ENCODE measurements at places on chromosomes 6 and 20. TPM values are rescaled to one million over a fixed set of nuclear protein-coding genes. Genes with fewer than 3 reads are reported as not detected.

The OR2H2 gene
- not detected for total RNA-seq

The LST1 gene
- not detected for total RNA-seq

The NRN1 gene
- 0.74 TPM for total RNA-seq

The UCKL1 gene
- total RNA-seq: 34.0 TPM

The PHF10 gene
- 22.8 TPM for total RNA-seq

The BTNL2 gene
- total RNA-seq: not detected

The TNFAIP3 gene
- 12.6 TPM for total RNA-seq

The SRSF12 gene
- total RNA-seq: 1.5 TPM

The SLC17A1 gene
- total RNA-seq: not detected

The LBP gene
- total RNA-seq: 1.8 TPM

The PRDM13 gene
- total RNA-seq: 0.93 TPM

The PLCB4 gene
- 14.3 TPM for total RNA-seq

The FAM209B gene
- total RNA-seq: 0.48 TPM

The FILIP1 gene
- total RNA-seq: 0.32 TPM

The OR2J3 gene
- not detected for total RNA-seq

The WFDC2 gene
- total RNA-seq: not detected

The SIRPA gene
- 25.7 TPM for total RNA-seq

The ATAT1 gene
- total RNA-seq: 5.9 TPM

The UBE2C gene
- total RNA-seq: 232 TPM
